Subcutaneous preadipocyte (primary cell): ENCODE measurements at places on chromosomes 6 and 20. TPM values are rescaled to one million over a fixed set of nuclear protein-coding genes. Genes with fewer than 3 reads are reported as not detected.

The DSP gene
- total RNA-seq = under 0.01 TPM in 2 replicates

The OPRL1 gene
- total RNA-seq = 0.20 and 0.37 TPM in 2 replicates

The TMEM200A gene
- total RNA-seq = 4.1 and 5.1 TPM in 2 replicates

The SULF2 gene
- total RNA-seq = 0.37 and 0.98 TPM in 2 replicates

The EYA2 gene
- total RNA-seq = 0.37 TPM in 1 of 2 replicates, not detected in the other

The NOX3 gene
- total RNA-seq = not detected in 2 replicates

The IL17F gene
- not detected in 2 replicates for total RNA-seq

The RAD21L1 gene
- total RNA-seq = not detected in 2 replicates

The FOXF2 gene
- 5.1 and 5.5 TPM in 2 replicates for total RNA-seq

The MAS1 gene
- not detected in 2 replicates for total RNA-seq

The RCAN2 gene
- total RNA-seq = 0.78 and 7.0 TPM in 2 replicates
